MCF 10A (cell line): ENCODE measurements at places on chromosomes 16 and 17.

GRCh38 chr17:78236362-78237127 lies 5.1 kb downstream of the TMEM235 start:
- peaks cover 3% of the 10 kb centered on the region for H3K27me3 ChIP-seq
- no peak for DNase-seq
- no peak overlapping the region for H3K27ac ChIP-seq
- H3K4me3 ChIP-seq: no peak overlapping the region
- peaks cover 2% of the 10 kb centered on the region for H3K4me1 ChIP-seq
- peaks cover 6% of the 10 kb centered on the region for H3K36me3 ChIP-seq

DNA sequence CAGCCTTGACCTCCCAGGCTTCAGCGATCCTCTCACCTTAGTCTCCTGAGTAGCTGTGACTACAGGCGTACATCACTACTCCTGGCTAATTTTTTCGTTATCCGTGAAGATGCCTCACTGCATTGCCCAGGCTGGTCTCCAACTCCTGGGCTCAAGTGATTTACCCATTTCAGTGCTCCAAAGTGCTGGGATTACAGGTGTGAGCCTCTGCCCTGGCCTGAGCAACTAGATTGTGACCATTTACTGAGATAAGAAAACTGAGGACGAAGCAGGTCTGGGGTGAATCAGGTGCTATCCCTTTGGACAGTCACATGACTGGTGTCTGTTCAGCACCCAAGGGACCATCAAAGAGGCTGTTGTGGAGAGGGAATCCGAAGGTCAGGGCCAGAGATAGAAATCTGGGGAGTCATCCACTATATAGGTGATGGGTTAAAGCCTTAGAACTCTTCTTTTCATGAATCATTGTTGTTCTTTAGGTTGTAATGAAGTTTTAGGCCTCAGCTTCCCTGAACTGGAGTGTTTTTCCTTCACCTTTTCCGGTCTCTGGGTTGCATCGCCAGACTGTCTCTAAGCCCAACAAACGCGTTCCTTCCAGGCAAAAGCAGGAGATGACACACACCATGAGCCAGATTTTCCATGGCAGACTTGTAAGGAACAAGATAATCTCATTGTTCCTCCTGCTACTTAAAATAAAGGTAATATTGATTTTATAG lies 62.5 kb downstream of the FTO start:
- H3K36me3 ChIP-seq: no peaks in the 10 kb centered on the region
- H3K4me3 ChIP-seq: no peak overlapping the region
- no peak overlapping the region for H3K27ac ChIP-seq

- no peak overlapping the region for H3K4me3 ChIP-seq
- H3K4me1 ChIP-seq: peaks cover 9% of the 10 kb centered on the region
- peaks cover 7% of the 10 kb centered on the region for H3K27me3 ChIP-seq
- DNase-seq: no peak
Observed at GRCh38 chr17:77042476-77043231, 98.1 kb upstream of the SEC14L1 start.

- no peak overlapping the region for H3K27ac ChIP-seq
- H3K4me1 ChIP-seq: peaks cover 5% of the 10 kb centered on the region
- H3K27me3 ChIP-seq: peaks cover 17% of the 10 kb centered on the region
- H3K36me3 ChIP-seq: peaks cover under 1% of the 10 kb centered on the region
- DNase-seq: no peak
Observed at GRCh38 chr17:81186203-81186602, 20.2 kb upstream of the AATK start.

DNA sequence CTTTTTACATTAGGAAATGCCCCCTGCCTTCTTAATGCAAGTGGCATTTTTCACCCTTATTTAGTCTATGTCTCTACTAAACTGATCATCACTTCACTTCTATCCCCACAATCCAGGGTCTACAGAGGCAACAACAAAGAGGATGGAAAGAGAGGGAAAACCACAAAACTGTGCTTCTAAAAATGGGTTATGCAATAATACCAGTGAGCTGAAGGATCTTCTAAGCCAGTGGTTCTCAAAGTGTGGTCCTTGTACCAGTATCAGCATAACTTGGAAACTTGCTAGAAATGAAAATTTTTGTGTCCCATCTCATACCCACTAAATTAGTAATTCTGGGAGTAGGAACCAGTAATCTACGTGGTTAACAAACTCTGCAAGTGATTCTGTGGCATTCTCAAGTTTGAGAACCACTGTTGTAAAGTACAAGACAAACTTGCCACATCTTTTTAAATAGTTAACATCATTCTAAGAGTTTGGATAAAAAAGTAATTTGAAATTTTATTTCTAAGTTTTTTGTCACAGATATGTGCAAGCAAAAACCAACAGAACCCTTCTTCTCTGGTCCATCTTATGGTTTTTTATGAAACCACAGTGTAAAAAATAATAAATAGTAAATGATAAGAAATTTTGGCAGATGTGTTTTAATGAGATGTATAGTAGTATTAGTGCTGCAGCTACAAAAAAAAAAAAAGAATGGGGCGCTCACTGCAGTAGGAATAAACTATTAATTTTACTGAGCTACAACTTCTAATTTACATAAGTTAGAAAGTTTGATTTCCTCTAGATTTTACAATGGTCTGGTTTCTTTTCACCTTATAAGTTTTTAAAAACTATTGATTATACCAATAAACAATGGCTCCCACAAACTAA lies 16.2 kb downstream of the CDC27 start:
- no peaks in the 10 kb centered on the region for H3K27me3 ChIP-seq
- H3K4me3 ChIP-seq: no peak overlapping the region
- H3K36me3 ChIP-seq: peaks cover 51% of the 10 kb centered on the region
- H3K27ac ChIP-seq: no peak overlapping the region
- peaks cover 10% of the 10 kb centered on the region for H3K4me1 ChIP-seq

DNA sequence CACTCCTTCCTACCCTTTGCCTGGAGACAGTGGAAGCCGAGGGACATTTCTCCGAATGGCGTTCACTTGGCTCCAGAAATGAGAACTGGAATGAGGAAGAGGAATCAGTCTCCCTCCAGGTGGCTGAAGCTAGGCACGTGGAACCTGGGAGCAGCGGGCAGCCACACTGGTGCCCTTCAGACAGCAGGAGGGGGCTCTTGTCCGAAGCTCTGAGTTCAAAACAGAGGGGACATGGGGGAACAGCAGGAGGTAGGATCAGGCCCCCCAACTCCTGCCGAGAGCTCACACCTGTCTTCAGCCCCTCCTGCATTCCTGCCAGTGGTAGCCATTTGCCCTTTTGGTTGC lies 41.5 kb downstream of the TMEM235 start:
- peaks cover 6% of the 10 kb centered on the region for H3K4me1 ChIP-seq
- DNase-seq: no peak
- no peak overlapping the region for H3K4me3 ChIP-seq
- H3K27me3 ChIP-seq: no peaks in the 10 kb centered on the region
- no peaks in the 10 kb centered on the region for H3K36me3 ChIP-seq

DNA sequence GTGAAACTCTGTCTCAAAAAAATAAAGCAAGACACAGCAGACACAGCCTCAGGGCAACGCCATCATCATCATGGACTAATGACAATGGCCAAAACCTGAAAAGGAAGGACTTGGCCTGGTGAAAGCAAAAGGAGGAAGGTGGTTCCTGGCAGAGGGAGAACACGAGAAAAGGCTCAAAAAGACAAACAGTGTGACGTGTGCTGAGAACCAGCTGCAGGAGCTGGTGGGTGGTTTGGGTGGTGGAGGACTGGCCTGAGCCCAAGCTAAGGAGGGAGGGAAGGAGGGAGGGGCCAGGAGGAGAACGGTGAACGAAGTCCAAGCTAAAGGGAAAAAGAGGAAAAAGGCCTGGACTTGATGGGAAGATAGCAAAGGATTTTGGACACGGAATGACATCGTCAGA lies 85.1 kb downstream of the SLC39A11 start:
- H3K27me3 ChIP-seq: no peaks in the 10 kb centered on the region
- H3K4me1 ChIP-seq: peaks cover 6% of the 10 kb centered on the region
- H3K27ac ChIP-seq: no peak overlapping the region
- H3K36me3 ChIP-seq: no peaks in the 10 kb centered on the region

DNA sequence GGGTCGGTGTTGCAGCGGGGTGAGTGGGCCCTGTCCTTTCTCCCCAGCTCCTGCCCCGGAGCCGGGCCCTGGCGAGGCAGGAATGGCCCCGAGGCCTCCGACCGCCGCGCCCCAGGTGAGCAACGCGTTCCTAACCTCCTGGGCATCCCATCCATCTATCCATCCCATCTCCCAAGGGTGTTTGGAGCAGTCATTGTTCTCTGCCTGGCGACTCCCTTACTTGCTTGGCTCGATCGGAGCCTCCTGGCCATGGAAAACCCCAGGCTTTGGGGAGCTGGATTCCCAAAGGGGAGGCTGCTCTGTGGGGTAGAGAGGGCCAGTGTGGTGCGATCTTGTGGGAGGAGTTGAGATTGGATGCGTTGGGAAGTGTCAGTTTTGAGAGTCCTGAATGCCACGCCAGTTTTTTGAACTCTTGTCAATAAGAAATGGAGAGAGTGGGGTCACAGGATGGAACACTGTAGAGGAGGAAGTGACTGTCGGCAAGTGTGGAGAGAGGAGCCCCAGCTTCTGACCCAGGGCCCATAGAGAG lies 684 bp downstream of the ZFP90 start:
- peak overlapping the region; percentile 81 for H3K27ac ChIP-seq
- H3K36me3 ChIP-seq: peaks cover 35% of the 10 kb centered on the region
- peak overlapping the region; percentile 86 for H3K4me3 ChIP-seq
- H3K4me1 ChIP-seq: peaks cover 10% of the 10 kb centered on the region
- DNase-seq: peak; percentile 14
- no peaks in the 10 kb centered on the region for H3K27me3 ChIP-seq

DNA sequence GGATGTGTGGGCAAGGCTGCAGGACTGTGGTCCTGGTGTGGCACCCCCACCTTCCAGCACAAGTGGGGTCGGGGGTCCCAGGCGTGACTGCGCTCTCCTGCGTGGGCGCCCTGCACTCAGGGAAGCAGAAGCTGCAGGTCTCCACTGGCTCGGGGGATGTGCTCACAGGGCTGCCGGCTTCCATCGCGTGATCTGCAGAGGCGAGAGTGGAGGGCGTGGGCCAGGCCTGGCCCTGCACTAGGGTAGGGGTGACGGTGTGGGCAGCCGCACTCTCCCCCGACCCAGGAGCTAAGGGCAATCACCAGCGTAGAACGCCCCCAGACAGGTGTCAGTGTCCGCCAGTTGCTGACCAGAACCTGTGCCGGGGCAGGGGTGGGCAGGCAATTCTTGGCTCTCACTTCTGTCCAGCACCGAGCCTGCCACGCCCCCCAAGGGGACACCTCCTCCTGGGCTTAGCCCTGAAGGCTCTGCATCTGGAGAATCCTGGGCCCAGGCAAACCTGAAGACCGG lies 32.3 kb downstream of the TNFRSF13B start:
- no peak overlapping the region for H3K4me3 ChIP-seq
- H3K27me3 ChIP-seq: peaks cover 65% of the 10 kb centered on the region
- H3K27ac ChIP-seq: no peak overlapping the region

DNA sequence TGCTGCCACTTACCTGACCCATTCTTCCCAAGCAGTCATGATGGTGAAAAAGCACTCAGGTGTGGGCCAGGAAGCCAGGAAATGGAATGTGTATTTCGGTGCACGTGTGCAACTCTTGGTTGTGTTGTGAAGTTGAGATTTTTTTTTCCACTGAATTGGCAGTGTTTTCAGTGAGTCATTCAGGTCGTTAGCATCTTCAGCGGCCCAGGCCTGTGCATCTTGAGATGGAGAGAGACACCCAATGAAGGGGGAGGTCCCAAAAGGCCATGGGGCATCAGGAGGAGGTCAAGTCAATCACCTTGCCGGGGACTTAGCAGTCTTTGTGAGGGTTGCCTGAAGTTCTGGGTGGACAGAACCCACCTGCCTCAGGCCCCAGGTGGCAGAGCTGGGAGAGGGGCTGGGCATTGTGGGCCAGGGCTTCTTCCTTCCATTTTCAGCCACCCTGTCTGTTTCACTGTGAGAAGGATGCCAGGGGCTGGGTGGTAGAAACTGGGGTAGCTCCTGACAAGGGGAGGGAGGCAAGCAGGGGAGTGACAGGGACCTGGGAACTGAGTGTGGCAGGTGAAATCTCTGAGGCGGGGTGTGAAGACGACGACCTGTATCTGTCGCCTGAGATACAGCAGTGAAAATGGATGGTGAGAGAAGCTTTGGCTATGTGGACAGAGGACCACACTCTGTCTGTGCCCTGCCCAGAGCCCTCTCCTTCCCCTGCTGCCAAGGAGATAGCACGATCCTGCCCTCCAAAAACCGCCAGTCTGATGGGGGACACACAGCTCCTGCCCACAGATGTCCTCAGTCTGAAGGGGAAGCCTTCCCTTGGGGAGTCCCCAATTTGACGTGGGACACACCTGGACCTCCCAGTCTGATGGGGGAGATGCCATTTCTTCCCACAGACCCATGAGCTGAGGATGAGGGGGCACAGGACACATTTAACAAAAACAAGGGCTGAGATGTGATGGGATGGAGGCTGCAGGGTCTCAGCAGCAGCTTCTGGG lies 11.9 kb downstream of the TBKBP1 start:
- DNase-seq: no peak
- no peaks in the 10 kb centered on the region for H3K36me3 ChIP-seq
- no peak overlapping the region for H3K4me3 ChIP-seq
- H3K27ac ChIP-seq: no peak overlapping the region

DNA sequence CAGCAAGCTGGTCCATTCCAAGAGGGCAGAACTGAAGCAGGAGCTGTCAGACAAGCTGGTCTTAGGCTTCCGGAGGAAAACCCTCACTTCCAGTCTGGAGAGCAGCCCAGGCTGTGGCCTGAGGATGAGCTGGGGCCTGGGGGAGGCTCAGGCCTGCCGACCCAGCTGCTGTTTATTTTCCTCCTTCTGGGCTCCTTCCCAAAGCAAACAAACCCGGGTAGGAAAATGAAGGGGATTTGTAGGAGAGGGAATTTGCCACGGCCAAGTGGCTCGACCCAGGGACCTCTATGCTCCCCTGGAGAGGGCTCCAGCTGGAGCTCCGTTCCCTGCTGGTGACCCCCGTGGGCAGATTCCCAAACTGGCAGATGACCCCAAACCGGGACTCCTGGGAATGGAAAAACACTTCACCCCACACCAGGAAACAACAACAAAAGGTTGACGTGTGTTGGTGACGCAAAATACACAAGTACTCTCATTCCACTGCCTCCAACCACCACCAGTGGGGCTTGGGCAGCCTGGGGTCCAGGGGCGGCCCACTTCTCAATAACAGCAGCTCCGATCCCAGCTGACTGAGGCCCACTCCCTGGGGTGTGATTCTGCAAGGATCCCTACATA lies 8.8 kb downstream of the JUP start:
- peak; percentile 92 for DNase-seq
- H3K36me3 ChIP-seq: peaks cover 70% of the 10 kb centered on the region
- H3K27me3 ChIP-seq: no peaks in the 10 kb centered on the region
- H3K4me3 ChIP-seq: no peak overlapping the region
- peak overlapping the region; percentile 71 for H3K27ac ChIP-seq

DNA sequence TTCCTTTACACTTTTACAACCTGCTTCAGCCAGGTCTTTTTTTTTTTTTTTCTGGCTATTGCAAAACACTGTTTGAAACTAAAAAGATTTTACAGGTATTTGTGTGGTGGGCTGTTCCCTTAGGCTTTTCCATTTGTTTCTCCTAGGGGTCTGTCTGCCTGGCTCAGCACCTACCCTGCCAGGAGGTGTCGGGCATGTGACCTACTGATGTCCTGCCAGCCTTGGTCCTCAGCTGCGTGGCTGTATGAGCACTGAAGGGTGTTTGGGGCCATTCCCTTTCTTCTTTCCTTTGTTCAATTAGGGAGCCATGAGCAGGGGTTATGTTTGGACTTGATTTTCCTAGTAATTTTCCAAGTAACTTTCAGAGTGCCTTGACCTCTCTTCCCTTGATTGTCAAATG lies 269.2 kb upstream of the SALL1 start:
- no peak for DNase-seq
- H3K27ac ChIP-seq: no peak overlapping the region
- no peaks in the 10 kb centered on the region for H3K36me3 ChIP-seq
- peaks cover 11% of the 10 kb centered on the region for H3K4me1 ChIP-seq
- no peak overlapping the region for H3K4me3 ChIP-seq
- no peaks in the 10 kb centered on the region for H3K27me3 ChIP-seq

GRCh38 chr17:12731839-12732238 lies 57.5 kb upstream of the ARHGAP44 start:
- no peak for DNase-seq
- no peaks in the 10 kb centered on the region for H3K4me1 ChIP-seq
- no peak overlapping the region for H3K4me3 ChIP-seq
- H3K27me3 ChIP-seq: no peaks in the 10 kb centered on the region
- H3K27ac ChIP-seq: no peak overlapping the region
